ENCODE measurements at places on chromosomes 1 and 21. TPM values are rescaled to one million over a fixed set of nuclear protein-coding genes. Genes with fewer than 3 reads are reported as not detected.

DNA sequence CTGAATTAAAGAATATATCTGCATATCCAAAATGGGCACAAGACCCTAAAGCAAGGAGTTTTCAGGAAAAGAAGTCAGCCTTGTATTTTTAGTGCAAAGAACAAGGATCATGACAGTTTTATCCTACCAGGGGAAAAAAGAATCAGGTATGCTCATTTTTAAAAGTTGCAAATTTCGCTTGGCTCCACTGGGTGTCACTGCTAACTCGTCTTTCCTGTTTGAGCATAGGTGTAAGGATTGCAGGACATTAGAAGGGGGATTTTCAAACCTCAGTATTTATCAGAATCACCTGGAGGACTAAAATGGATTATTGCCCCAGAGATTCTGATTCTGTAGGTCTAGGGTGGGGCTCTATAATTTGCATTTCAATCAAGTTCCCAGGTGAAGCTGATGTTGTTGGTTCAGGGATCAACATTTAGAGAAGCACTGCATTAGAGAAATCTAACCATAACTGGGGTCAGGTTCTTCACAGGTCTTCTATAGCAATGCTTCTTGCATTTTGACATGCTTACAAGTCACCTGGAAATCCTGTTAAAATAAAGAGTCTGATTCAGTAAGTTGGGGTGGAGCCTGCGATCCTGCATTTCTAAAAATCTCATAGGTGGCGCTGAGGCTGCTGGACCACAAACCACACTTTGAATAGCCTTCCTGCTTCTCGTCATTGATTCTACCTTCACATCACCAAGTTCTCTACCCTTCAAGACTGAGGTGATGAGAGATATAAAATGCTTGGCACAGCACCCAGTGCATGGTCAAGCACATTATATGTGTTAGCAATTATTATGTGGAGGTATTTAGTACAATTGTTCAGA lies 39.6 kb downstream of the NUF2 start:
- peaks cover 18% of the 10 kb centered on the region for H3K27me3 ChIP-seq
- H3K36me3 ChIP-seq, result peaks cover 8% of the 10 kb centered on the region
- H3K4me3 ChIP-seq, result no peak overlapping the region
- peaks cover 2% of the 10 kb centered on the region for H3K4me1 ChIP-seq

GRCh38 chr1:115744646-115745275 lies 23.8 kb downstream of the CASQ2 start:
- H3K27me3 ChIP-seq, result peaks cover 10% of the 10 kb centered on the region
- H3K36me3 ChIP-seq, result no peaks in the 10 kb centered on the region
- no peak overlapping the region for H3K4me3 ChIP-seq

DNA sequence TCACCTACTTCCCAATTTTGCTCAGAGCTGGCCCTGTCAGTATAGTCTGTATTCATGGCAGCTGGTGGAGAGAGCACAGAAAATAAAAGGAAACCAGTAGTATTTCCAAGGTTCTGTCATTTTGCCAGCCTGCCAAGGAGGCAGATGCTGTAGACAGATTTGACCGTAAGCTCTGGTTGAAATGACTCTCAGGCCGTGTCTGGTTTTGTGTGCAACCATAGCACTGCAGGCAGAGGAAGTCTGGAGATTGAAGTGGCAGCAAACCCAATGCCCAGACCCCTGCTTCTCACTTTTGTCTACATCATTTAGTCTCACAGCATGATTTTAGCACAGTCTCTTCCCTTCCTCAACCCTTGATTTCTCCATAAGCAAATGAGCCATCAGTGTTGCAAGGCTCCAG lies 291.7 kb downstream of the PAPPA2 start:
- DNase-seq, result no peak
- H3K27ac ChIP-seq, result no peak overlapping the region
- no peaks in the 10 kb centered on the region for H3K27me3 ChIP-seq
- H3K36me3 ChIP-seq, result no peaks in the 10 kb centered on the region
- H3K4me1 ChIP-seq, result no peaks in the 10 kb centered on the region

DNA sequence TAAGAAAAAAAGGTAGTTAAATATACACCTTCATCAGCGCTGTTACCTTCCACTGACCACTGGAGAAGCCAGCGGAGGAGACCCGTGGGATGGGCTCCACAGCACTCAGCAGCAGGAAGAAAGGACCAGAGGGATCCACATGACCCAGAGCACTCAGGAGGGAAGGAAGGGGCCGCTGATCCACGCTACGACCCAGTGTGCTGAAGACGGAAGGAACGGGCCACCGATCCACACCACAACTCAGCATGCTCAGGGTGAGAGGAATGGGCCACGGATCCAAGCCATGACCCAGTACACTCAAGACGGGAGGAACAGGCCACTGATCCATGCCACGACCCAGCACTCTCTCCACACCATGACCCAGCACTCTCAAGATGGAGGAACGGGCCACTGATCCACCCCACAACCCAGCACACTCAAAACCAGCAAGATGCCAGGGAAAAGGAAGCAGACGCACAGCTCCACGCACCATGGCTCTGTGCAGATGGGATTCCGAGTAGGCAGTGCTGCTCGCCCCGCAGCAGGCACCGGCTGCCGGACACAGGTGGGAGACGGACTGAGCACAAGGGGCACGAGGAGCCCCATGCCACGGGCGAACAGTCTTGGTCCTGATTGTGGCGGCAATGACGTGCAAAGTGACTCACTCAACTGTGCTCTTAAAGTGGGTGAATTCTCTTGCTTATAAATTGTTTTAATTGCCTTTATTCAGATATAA lies 8.7 kb downstream of the WRAP73 start:
- H3K4me1 ChIP-seq, result no peaks in the 10 kb centered on the region
- no peak overlapping the region for H3K4me3 ChIP-seq
- no peak for DNase-seq
- peaks cover 21% of the 10 kb centered on the region for H3K36me3 ChIP-seq

DNA sequence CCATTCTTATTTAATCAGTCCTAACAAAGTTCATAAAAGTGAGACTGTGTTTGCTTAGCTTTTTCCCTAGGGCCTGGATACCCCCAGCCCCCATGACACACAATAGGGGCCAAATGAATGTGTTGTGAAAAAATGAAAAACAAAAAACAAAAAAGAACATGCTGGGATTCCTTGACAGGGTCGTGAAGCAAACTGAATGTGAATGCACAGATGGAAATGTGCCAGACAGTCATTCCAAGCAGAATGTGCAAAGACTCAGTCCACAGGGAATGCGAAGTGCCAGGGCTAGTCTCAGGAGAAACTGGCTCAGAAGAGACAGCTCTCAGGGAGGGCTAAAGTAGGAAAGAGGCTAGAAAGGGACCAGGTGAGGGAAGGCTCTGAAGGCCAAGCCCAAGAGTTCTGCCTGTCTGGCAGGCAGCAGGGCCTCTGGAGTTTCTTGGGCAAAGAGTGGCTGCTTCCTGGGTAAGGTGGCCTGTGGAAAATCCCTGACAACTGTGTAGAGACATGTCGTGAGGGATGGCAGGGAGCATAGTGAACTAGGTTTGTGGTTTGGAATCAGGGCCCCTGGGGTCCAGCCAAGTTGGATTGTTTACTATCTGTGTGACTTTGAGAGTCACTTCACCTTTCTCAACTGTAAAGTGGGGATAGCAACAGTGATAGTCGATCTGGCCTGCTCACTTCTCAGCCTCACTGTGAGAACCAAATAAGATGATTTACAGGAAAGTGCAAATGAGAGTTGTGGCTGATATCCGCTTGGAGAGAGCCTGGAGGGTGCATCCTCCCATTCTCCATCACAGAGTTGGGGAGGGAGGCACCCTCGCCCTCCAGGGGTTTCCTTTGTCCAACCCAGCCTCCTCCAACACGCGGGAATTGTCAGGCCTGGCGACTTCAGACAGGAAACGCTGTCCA lies 1.2 kb upstream of the ADAM15 start:
- peaks cover 29% of the 10 kb centered on the region for H3K4me1 ChIP-seq
- DNase-seq, result peak; percentile 67
- H3K4me3 ChIP-seq, result peak overlapping the region; percentile 88
- no peaks in the 10 kb centered on the region for H3K27me3 ChIP-seq
- H3K36me3 ChIP-seq, result no peaks in the 10 kb centered on the region

- no peak for DNase-seq
- peaks cover 14% of the 10 kb centered on the region for H3K36me3 ChIP-seq
- no peak overlapping the region for H3K4me3 ChIP-seq
- H3K27ac ChIP-seq, result no peak overlapping the region
- H3K4me1 ChIP-seq, result peaks cover 13% of the 10 kb centered on the region
- H3K27me3 ChIP-seq, result no peaks in the 10 kb centered on the region
Observed at GRCh38 chr1:5988596-5989285, 3.5 kb downstream of the NPHP4 start.

DNA sequence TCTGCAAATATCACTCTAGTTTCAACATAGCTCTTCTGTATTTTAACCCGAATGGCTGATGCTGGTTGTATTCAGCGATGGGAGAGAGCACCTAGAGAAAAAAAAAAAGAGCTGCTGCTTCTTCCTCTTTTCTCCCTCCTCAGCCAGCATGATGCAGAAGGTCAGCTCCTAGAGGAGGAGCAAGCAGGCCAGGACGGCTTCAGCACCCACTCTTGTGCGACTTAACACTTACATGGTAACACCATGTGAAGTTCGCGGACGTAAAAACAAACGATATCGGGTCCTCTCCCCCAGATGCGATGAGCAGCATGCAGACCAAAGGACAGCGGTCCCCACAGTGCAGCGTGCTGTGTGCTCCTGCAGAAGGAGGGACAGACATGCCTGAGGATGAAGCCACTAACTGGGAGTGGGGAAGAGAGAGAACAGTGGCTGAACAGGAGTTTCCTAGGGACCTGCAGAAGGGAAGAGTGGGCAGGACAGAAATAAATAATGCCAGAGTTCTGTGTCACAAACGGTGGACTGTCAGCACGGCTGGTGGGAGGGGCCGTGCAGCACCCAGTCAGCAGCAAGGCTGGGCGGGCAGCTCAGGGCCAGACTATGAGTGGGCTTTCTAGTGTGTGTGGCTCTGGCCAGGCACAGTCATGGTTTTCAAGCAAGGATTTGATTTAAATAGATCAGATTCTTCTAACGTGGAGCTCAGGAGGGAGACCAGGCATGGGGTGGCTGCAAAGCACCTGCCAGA lies 11.4 kb upstream of the B3GALT5 start:
- H3K4me1 ChIP-seq, result no peaks in the 10 kb centered on the region
- peaks cover 2% of the 10 kb centered on the region for H3K27me3 ChIP-seq
- no peak overlapping the region for H3K27ac ChIP-seq
- no peak for DNase-seq
- no peaks in the 10 kb centered on the region for H3K36me3 ChIP-seq

DNA sequence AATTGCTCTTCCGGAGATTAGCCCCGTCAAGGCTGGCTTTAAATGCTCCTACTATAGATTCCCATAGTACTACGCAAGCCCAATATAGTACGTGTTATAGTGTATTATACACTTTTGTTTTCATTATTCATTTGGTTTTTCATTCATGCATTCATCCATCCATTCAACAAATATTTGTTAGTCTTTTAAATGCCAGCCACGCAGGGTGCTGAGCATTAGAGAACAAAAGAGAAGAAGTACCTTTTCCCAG lies 513 bp upstream of the RAB3GAP2 start:
- peaks cover 16% of the 10 kb centered on the region for H3K27me3 ChIP-seq
- no peak overlapping the region for H3K4me3 ChIP-seq
- H3K36me3 ChIP-seq, result peaks cover 11% of the 10 kb centered on the region
- no peak overlapping the region for H3K27ac ChIP-seq
- DNase-seq, result no peak

DNA sequence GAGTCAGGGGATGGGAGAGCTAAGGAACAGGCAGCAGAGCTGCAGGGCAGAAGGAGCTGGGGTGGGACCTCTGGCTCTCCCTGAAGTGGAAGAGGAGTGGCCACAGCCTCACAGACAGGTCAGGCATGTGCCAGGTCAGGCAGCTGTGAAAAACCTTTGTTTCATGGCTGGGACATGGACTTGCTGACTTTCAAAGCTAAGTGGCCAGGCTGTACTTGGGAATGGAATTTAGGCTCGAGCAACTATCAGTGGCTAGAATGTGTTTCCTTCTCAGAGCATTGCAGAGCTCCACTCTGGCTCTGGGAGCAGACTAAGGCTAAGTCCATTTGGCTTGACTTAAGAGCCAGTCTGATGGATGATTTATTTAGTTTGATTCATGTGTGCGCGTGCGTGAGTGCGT lies 385.1 kb downstream of the LMX1A start:
- H3K27ac ChIP-seq, result no peak overlapping the region
- H3K4me3 ChIP-seq, result no peak overlapping the region
- no peaks in the 10 kb centered on the region for H3K36me3 ChIP-seq
- no peak for DNase-seq
- H3K4me1 ChIP-seq, result no peaks in the 10 kb centered on the region

LAPTM5 gene
- 178 TPM for total RNA-seq

GRCh38 chr1:147785794-147786506 lies 25.5 kb upstream of the GJA5 start:
- H3K4me1 ChIP-seq, result no peaks in the 10 kb centered on the region
- H3K36me3 ChIP-seq, result no peaks in the 10 kb centered on the region
- no peak overlapping the region for H3K4me3 ChIP-seq
- H3K27ac ChIP-seq, result no peak overlapping the region
- no peak for DNase-seq

- H3K36me3 ChIP-seq, result no peaks in the 10 kb centered on the region
- no peak overlapping the region for H3K4me3 ChIP-seq
- peaks cover 2% of the 10 kb centered on the region for H3K4me1 ChIP-seq
- no peak overlapping the region for H3K27ac ChIP-seq
- no peak for DNase-seq
Observed at GRCh38 chr21:14841511-14842472, 223.0 kb downstream of the NRIP1 start.

KCNE2 gene
- not detected for total RNA-seq

CCDC30 gene
- total RNA-seq, result 0.68 TPM

MAN1C1 gene
- 2.9 TPM for total RNA-seq

Data from activated CD4-positive, alpha-beta T cell treated with anti-CD3 and anti-CD28 coated beads, Interleukin-2, amount 10 ng/mL, durations not matched to agents 24 days and 14 days (primary cell).